H54 (cell line): ENCODE measurements at places on chromosomes 11 and 22.

GRCh38 chr11:44112091-44112821 is 16.8 kb downstream of the EXT2 start:
- DNase-seq: no peak

GRCh38 chr11:60477035-60477445 is 15.5 kb upstream of the MS4A12 start:
- no peak for DNase-seq

DNA sequence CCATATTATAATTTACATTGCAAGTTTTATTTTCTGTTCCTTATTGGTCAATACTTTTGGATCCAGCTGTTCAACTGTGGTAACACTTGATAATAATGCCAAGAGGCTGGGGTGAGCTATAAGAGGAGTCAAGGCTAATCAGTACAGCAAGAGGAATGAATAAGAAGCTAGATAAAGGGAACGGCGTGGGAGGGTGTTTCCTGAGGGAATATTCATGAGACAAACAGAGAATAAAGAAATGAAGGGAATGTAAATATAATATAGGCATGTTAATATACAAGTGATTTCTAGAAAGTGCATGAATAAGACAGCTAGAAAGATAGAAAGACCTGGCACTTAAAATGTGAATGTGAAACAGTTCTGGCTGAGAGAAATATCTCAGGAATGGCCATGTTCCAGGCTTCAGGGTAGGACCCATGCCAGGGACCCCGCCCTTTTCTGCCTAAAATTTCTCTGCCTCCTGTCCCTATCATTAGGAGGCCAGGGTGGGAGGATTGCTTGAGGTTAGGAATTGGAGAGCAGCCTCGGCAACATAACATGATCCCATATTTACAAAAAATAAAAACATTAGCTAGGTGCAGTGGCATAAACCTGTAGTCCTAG is 3.9 kb downstream of the OR51B4 start:
- no peak for DNase-seq

DNA sequence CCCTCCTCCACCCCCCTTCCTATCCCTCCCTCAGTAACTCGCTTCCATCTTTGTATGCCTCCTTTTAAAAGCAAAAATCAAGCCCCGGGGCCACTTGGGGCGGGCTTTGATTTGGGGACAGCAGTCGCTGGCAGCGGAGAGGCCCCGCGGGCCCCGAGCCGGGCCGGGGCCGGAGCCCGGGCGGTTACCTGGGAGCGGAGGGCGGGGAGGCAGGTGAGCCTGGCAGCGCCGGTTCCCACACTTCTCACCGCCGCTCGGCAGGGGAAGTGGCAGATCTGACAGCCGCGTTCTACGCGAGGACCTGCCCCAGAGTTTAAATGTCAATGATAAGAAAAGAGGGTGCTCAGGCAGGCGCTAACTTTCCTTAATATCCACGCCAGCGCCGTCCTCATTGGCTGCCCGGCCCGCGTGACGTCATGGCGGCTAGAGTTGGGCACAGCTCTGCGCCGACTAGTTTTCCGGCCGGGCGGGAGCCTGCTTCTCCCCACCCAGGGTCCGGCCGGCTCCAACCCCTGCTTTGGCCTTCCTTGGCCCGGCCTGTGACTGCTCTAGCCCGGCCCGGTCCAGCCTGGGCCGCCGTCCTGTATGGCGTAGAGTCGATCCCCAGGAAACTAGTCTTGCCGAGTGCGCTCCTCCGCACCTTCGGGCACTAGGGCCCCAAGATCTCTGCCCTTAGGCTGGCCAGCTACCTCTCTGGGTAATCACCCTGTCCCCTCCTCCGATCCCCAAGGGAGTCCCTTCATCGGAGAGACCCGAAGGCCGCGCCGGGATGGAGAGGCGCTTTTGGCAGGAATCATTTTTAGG is 6.7 kb upstream of the PAX6 start:
- DNase-seq: no peak

DNA sequence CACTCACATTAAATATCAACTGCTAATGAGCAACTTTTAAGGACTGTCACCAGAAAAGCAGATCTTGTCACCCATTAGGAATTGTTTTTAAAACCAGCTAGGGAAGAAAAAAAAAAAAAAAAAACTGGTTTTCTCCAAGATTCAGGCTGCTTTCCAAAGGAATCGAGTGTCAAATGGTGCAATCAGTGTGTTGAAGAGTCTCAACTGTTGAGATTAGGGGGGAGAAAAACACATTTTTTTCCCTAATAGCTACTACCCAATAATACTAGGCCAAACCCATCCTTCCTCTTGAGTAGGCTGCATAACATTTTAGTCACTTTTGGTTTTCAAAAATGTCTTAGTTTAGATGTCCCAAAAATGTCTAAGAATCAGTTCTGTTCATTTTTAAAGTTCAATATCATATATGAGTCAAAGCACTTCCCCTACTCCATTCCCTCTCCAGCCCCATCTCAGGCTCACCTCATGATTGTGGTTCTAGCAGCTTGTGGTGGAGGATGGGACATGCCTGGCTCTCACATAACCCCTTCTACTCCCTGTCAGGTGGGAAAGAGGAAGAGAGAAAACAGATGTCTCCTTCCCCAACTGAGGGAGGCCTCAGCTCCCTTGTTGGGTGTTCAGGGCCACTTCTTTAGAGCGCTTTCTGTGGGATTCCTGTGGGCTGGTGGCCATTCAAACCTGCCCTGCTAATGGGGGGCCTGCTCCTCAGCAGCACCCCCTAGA is 193.6 kb downstream of the CWF19L2 start:
- no peak for DNase-seq

DNA sequence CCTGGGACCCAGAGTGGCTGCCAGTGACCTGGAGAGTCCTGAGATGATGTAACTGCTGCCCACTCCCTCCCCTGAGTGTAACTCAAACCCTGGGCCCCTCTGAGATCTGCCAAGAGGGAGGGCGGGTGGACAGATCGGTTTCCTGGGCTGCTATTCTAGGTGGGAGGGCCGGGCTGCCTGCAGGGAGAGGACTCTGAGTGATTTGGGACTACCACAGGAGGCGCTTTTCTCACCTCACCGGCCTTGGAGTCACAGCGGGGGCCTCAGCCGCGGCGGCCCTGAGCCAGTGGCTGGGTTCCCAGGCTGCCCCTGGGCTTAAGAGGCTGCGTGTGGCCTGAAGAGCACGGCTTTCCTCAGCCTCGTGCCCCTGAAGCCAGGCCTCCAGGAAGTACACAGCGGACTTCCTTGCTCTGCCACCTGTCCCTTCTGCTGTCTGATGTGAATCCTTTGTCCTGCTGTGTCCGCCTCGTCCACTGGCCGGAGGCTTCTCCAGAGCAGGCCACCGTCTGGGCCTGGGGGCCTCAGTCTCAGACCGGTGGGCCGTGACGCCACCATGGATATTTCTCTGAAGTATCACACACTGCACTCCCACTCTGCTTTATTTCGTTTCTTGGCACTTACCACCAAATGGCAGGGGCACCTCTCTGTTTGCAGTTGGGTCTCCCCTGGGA is 11.5 kb downstream of the RELT start:
- no peak for DNase-seq

DNA sequence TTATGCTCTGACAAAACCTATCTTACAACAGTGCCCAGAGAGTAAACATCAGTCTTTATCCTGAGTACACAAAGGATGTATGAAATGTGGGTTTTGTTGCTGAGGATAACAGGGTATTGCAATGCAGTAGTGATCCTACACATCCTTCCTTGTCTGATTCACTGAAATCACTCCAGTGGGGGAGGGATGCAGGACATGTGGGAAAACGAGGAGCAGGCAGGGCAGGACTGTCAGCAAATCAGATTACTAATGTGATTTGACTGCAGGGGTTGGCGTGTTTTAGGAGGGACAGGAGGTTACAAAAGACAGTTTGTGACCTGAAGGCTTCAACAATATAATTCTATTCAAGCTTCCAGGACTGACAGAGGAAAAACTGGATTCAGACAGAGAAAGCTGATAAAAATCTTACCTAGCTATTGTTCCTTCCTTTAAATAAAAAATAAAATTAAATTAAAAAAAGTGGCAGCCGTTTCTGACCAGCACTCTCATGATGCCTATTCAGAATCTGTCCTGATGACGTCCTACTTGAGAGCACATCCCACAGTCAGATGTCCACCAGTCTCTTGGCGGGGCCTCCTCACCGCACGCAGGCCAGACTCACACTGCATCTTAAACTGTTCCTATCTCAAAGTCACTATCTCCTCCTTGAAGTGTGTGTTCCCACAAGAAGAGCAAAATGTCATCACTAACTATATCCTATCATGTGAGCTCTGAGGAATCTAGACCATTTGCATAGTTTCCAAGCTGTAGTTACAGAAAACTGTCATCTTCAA is 50.6 kb upstream of the MN1 start:
- DNase-seq: no peak

DNA sequence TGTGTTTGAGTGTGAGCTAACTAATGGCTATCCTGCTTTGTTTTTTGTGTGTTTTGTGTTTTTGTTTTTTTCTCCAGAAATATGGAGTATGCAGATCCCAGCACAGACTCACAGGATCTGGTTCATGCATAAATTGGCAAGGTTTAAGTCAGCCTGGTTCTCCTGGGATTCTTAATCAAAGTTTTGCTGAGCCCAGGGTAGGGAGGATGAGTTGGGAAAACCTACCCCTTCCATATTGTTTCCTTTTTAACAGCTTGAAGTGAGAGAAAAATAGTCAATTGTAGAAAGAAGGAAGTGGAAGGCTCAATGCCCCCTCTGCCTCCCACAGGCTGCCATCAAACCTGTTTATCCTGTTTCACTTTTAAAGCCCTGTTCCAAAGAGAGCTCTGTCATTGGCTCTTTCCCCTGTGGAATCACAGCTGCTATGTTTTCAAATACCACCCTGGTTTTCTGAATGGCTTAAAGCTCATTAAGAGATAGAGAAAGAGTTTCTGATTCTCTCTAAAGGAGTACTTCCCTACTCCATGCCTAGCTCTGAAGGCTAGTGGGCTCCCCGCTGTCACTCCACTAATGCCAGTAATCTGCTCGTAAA is 23.4 kb upstream of the CADM1 start:
- no peak for DNase-seq

DNA sequence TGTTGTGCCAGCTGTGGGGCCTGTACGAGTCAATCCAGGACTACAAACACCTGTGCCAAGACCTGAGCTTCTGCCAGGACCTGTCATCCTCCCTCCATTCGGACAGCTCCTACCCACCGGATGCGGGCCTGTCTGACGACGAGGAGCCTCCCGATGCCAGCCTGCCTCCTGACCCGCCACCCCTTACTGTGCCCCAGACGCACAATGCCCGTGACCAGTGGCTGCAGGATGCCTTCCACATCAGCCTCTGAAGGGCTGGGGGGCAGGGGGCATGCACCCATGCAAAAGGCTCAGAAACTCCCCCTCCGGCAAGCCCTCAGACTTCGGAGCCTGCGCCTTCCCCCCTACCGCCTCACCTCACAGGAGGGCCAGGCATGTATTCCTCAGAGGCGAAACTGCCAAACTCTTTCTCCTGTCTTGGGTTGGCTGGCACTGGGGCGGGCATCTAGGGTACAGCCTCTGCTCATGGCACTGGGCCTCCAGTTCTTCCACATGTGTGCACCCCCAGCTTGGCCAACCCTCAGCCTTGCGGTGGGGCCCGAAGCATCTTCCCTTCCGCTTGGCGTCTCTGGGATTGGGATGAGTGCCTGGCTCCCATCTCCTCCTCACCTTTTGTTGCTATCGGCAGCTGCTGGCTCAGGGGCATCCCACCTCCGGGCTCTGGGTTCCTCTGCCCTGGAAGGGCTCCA is 1.2 kb downstream of the FAM89B start:
- DNase-seq: no peak

DNA sequence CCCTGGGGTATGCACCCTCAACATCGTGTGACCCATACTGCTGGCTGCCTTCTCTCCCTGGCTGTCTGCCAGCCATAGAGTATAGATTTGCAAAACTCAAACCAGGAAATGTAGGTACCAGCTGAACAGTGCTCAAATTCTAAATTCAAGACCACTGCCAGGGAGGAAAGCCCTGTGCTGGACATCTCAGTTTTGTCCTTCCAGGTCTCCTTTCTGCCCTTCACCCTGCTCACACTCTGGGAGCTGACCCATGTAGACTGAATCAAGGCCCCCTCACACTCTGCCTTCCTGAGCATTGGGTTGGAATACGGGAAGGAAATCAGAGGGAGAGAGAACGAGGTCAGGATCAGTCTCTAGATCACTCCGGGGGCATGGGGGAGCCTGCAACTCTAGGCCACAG is 12.4 kb upstream of the DRD2 start:
- DNase-seq: no peak

DNA sequence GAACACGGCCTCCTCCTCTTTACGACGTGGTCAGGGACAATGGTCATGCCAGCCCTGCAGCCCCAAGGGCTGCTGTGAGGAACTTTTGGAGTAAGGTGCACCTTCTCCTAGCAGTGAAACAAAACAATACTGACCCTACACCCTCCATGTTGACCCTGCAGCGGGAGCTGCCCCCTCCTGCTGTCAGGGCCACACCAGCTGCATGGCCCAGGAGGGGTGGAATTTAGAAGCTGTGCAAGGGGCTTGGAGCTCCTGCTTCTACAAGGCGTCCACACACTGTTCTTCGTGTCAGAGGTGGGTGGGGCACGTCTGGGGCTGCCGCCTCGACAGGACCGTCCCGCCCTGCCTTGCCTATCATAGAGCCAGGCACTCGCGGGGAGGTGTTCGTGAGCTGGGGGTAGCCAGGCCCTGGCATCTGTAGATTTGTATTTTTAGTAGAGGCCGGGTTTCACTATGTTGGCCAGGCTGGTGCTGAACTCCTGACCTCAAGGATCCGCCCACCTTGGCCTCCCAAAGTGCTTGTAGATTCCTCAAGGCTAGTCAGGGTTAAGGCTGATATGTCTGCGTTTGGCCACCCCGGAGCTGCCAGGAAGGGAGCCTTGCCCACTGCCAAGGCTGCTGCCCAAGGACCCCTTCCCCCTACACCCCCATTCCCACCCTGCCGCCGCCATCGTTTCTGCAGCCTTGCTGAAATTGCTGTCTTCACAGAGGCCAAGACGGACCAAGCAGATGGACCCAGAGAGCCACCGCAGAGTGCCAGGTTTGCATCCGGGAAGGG is 15.9 kb downstream of the INCENP start:
- DNase-seq: no peak

GRCh38 chr11:2728663-2729332 is 29.0 kb upstream of the KCNQ1OT1 start:
- no peak for DNase-seq
